ENCODE measurements at places on chromosomes 1 and 21.

GRCh38 chr1:39063191-39063590, 37.0 kb downstream of the NDUFS5 start:
- DNase-seq: no peak

DNA sequence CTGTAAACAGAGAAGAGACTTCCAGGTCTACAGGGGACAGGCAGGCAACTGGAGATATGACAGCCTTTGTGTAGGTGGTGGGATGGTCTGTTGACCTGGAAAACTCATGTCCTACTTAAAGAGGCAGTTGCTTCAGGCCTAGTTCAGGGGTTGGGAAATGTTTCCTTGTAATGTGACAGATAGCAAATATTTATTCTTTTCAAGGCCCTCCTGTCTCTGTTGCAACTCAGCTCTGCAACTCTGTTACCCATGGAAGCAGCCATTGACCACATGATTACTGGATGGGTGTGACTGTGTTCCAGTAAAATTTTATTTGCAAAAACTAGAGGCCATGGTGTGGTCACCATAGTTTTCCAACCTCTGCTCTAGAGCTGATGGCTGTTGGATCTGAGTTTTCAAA, 341.9 kb downstream of the PTBP2 start:
- DNase-seq: no peak

DNA sequence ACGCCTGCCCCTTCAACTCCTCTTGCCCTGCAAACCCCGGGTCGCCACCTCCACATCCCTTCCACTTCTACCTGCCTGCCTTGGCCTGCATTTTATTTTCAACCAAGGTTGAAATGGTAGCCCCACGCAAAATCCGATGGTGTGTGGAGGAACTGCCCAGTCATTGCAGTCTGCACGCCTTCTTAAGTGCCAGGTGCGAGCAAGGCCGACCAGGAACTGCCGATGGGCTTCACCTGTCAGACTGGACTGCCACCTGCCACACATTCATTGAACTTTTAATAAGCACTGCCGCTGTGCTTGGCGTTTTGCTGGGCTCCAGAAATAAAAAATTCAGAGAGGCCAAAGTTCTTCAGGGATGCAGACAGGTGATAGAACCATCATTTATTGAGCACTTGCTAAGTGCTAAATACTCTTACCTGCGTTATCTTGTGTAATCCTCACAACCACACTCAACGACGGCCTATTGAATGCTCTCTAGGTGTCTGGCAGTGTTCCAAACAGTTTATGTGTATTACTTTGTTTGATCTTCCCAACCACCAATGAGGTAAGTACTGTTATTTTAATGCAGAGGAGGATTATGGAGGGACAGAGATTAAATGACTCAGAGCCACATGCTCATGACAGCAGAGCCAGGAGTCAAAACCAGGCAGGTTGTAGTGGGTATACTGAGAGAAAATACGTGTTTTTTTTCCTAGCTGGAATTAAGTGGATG, 36.2 kb downstream of the CACHD1 start:
- no peak for DNase-seq

- DNase-seq: no peak
Observed at GRCh38 chr1:197388801-197389200, 120.7 kb downstream of the CRB1 start.
